HCT116 (cell line): ENCODE measurements at places on chromosomes 7 and 10. TPM values are rescaled to one million over a fixed set of nuclear protein-coding genes. Genes with fewer than 3 reads are reported as not detected.
A peak's percentile ranks its signal among the peaks of the same experiment; 100 is the strongest.

DNA sequence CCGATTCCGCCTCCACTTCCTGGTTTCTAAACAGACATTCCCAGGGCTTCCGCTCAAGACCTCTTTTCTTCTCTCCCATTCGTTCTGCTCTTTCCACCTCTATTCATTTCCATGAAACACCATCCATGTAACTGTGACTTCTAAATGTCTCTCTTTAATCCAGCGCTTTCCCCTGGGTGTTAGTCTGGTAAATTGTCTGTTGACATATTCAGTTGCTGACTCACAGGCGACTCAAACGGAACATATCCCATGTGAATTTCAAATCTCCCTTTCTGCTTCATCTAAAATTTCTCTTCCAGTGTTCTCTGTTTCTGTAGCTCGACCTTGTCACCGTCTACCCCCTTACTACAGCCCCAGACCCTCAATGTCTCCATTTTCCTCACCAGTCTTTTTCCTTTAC is 119.1 kb downstream of the PFKFB3 start:
- no peak overlapping the region for H3K27ac ChIP-seq
- no peaks in the 10 kb centered on the region for H3K4me1 ChIP-seq
- H3K27me3 ChIP-seq, result no peaks in the 10 kb centered on the region
- H3K4me3 ChIP-seq, result no peak overlapping the region
- H3K36me3 ChIP-seq, result no peaks in the 10 kb centered on the region

- no peak overlapping the region for H3K27ac ChIP-seq
- H3K4me1 ChIP-seq, result no peaks in the 10 kb centered on the region
- no peaks in the 10 kb centered on the region for H3K27me3 ChIP-seq
- no peaks in the 10 kb centered on the region for H3K36me3 ChIP-seq
- DNase-seq, result peak; percentile 48
Observed at GRCh38 chr10:62492012-62492869, 118.1 kb downstream of the ZNF365 start.

FAM200A gene
- total RNA-seq, result 4.7 TPM

- no peak for DNase-seq
- no peaks in the 10 kb centered on the region for H3K4me1 ChIP-seq
- H3K27ac ChIP-seq, result no peak overlapping the region
- no peaks in the 10 kb centered on the region for H3K27me3 ChIP-seq
Observed at GRCh38 chr7:135098391-135098790, 49.5 kb upstream of the TMEM140 start.

- DNase-seq, result no peak
- peaks cover 6% of the 10 kb centered on the region; the same call in 1 of the 2 replicates for H3K4me1 ChIP-seq
- no peak overlapping the region for H3K4me3 ChIP-seq
- 0 out of 2 replicates have a peak, but pooled peaks cover 1% of the 10 kb centered on the region for H3K27me3 ChIP-seq
Observed at GRCh38 chr7:151877911-151878835, 1.3 kb upstream of the PRKAG2 start.

GPC2 gene
- 17.9 TPM for total RNA-seq

GRCh38 chr10:97174276-97174775 is 11.4 kb downstream of the SLIT1 start:
- DNase-seq, result no peak
- peaks cover 4% of the 10 kb centered on the region; the same call in 1 of the 2 replicates for H3K4me1 ChIP-seq
- peaks cover 15% of the 10 kb centered on the region; the same call in 1 of the 2 replicates for H3K27me3 ChIP-seq

DNA sequence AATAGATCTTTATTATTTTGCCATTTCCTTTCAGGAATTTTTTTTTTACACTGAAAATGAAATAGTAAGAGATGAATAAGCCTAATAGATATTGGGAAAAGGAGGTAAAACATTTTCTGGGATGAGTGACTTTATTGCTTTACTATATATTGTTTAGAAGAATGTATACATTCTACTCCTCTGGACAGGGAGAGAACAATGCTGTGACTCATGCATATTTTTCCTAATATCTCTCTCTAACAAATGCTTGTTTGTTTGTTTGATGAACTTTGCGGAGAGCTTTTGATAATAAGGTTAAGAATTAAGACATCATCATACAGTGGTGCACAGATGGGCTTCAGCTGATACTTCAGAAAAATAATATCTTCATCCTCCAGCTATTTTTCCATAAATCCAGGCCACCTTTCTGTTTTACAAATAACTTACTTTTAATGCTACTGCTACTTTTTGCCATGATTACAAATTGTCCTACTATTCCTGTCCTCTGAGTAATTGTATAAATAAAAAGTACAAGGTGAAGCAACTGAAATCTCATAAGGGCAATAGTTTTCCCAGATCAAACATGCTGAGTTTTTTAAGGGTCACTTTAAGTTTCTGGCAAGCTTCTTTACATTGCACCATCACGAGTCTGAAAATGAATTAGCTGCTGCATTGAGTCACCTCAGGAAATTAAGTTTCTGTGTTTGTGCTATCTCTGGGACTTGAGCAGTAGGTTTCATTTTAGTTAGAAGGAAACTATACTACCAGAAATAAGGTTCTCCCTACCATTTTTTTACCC is 207.3 kb upstream of the POT1 start:
- no peaks in the 10 kb centered on the region for H3K36me3 ChIP-seq
- H3K4me3 ChIP-seq, result no peak overlapping the region
- DNase-seq, result peak; percentile 12
- H3K4me1 ChIP-seq, result peaks cover 16% of the 10 kb centered on the region; the same call in 1 of the 2 replicates
- no peak overlapping the region for H3K27ac ChIP-seq

GRCh38 chr7:2011266-2012043 is 221.3 kb downstream of the MAD1L1 start:
- no peak for DNase-seq
- no peak overlapping the region for H3K27ac ChIP-seq
- no peaks in the 10 kb centered on the region for H3K27me3 ChIP-seq
- H3K36me3 ChIP-seq, result no peaks in the 10 kb centered on the region

GRCh38 chr7:95482424-95482823 is 3.3 kb upstream of the ASB4 start:
- no peak for DNase-seq
- H3K27ac ChIP-seq, result no peak overlapping the region
- no peak overlapping the region for H3K4me3 ChIP-seq
- no peaks in the 10 kb centered on the region for H3K27me3 ChIP-seq
- H3K4me1 ChIP-seq, result no peaks in the 10 kb centered on the region
- no peaks in the 10 kb centered on the region for H3K36me3 ChIP-seq

GRCh38 chr10:67553254-67553653 is 142.7 kb downstream of the CTNNA3 start:
- DNase-seq, result no peak
- no peaks in the 10 kb centered on the region for H3K36me3 ChIP-seq
- no peaks in the 10 kb centered on the region for H3K27me3 ChIP-seq
- no peak overlapping the region for H3K27ac ChIP-seq
- no peak overlapping the region for H3K4me3 ChIP-seq

DNA sequence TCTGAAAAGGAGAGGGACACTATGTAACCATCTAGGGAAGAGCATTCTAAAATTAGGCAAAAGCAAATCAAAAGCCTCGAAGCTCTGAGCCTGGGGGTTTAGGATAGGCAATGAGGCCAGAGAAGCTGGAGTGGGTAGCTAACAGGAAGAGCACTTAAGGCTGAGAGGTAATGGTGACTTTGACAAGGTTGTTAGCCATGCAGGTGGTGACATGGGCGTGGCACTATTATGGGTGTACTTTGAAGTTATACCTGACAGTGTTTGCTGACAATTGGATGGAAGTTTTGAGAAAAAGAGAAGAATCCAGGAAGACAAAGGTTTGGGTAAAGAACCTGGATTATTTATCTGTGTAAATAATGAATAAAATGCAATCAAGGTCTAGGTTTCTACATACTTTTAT is 383.0 kb upstream of the SEMA3C start:
- DNase-seq, result no peak
- no peak overlapping the region for H3K4me3 ChIP-seq
- no peaks in the 10 kb centered on the region for H3K36me3 ChIP-seq
- no peaks in the 10 kb centered on the region for H3K27me3 ChIP-seq

GRCh38 chr10:18079665-18080295 is 60.4 kb upstream of the CACNB2 start:
- peaks cover 21% of the 10 kb centered on the region for H3K27me3 ChIP-seq
- no peak for DNase-seq
- H3K27ac ChIP-seq, result no peak overlapping the region
- no peak overlapping the region for H3K4me3 ChIP-seq

- no peaks in the 10 kb centered on the region for H3K27me3 ChIP-seq
- H3K27ac ChIP-seq, result no peak overlapping the region
- H3K4me1 ChIP-seq, result no peaks in the 10 kb centered on the region
- no peaks in the 10 kb centered on the region for H3K36me3 ChIP-seq
Observed at GRCh38 chr10:42992156-42992956, 84.5 kb upstream of the RET start.

- no peaks in the 10 kb centered on the region for H3K36me3 ChIP-seq
- no peaks in the 10 kb centered on the region for H3K27me3 ChIP-seq
- DNase-seq, result no peak
- H3K27ac ChIP-seq, result no peak overlapping the region
- no peaks in the 10 kb centered on the region for H3K4me1 ChIP-seq
Observed at GRCh38 chr10:54009672-54010071, 791.4 kb downstream of the PCDH15 start.

CLIP2 gene
- 40.1 TPM for total RNA-seq

DNA sequence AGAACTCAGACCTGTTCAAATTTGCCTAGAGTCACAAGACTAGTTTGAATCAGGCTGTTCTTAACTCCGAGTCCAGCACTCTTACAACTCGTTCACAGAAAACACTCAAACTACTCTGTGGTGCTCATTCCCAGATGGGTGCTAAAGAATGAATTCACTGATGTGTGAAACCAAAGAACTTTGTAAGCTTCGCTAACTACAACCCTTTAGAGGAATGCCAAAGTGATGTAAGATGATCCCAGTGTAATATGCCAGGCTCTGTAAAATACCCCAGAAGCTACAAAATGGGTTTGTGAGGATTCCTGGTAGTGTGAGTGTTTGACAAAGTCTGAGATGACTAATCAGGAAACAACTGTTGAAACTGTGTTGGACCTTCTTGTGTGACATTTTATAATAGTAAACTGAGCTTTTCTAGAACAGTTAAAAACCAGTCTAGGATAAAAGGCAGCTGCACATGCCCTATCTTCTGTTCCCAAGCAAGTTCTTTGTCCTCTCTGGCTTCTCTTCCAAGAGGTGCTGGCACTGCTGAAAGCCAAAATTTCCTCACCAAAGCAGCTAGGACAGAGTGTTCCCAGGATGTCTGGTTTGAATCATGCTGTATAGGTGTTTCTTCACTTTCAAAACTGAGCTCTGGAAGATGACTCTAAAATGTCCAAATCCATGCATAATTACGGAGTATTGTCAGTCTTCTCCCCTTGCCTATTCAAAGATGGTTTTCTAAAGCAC is 527.6 kb downstream of the SORCS1 start:
- no peaks in the 10 kb centered on the region for H3K4me1 ChIP-seq
- no peak overlapping the region for H3K4me3 ChIP-seq
- H3K36me3 ChIP-seq, result no peaks in the 10 kb centered on the region
